ENCODE measurements at places on chromosomes 12 and 14.

GRCh38 chr12:27161458-27162228 is 79.3 kb upstream of the C12orf71 start:
- DNase-seq = no peak

DNA sequence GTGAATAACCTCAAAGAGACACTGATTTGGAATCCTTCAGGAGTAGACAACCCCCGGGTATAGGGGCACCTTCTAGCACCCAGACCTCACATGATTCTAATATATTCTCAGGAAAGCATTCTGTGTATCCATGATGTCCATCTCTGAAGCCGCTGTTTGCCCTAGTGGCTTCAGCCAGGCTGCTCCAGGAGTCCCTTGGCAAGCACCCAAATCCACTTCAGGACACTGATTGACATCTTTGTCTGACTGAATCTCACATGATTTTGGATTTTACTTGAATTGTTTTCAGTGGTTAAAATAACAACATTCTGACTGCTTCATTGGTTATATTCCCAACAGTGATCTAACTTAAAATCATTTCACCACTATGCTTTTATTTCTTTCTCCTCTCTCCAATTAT is 390.5 kb upstream of the CLEC14A start:
- DNase-seq = no peak

GRCh38 chr12:56129206-56129941 is 1.3 kb downstream of the ESYT1 start:
- DNase-seq = peak; percentile 66

GRCh38 chr14:85420707-85421106 is 109.2 kb upstream of the FLRT2 start:
- no peak for DNase-seq

DNA sequence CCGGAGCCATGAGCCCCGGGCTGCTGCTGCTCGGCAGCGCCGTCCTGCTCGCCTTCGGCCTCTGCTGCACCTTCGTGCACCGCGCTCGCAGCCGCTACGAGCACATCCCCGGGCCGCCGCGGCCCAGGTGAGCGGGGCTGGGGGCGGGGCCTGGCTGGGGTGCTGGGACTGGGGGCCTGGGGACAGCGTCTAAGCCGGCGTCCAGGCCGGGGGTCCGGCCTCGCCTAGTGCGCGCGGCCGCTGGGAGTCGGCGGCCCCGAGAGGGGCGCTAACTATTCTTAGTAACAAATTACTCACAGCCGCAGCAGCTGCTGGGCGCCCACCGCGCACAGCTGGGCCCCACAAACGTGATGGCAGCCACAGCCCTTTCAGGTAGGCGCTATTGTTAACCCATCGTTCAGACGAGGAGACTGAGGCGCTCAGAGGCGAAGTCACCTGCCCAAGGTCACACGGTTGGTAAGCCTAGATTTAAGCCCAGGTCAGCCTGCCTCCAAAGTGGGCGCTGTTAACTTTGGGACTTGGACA is 374 bp downstream of the CYP46A1 start:
- DNase-seq = peak; percentile 34

GRCh38 chr14:73422515-73422914 is 35.8 kb downstream of the NUMB start:
- DNase-seq = peak; percentile 24
